ENCODE measurements at places on chromosomes 2 and 18.

DNA sequence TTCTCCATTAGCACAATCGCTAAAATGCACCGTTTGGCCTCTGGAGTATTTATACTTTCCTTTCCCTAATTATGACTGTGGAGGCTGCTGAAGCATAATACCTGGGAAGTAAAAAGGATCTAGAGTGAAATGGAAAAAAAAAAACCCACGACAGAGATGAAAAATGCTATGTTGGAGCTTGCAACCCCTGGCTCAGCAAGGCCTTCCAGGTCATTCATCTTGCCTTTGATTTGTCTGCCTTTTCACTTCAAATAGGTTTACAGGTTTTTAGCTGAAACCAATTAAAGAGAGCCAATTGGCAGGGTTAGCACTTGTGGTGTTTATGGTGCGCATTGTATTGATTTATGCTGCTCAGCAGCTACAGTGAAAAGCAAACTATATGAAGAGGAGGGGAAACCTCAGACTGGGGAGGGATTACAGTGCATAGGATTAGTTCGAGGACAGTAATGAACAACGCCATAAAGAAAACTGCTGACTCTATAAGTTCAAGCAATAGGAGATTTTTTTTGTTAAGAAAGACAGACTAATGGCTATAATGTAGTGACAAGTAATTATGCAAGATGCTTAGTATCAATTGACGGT, 347.9 kb downstream of the MEIS1 start:
- no peak for DNase-seq

GRCh38 chr18:55189972-55190371, 230.7 kb upstream of the CCDC68 start:
- no peak for DNase-seq

DNA sequence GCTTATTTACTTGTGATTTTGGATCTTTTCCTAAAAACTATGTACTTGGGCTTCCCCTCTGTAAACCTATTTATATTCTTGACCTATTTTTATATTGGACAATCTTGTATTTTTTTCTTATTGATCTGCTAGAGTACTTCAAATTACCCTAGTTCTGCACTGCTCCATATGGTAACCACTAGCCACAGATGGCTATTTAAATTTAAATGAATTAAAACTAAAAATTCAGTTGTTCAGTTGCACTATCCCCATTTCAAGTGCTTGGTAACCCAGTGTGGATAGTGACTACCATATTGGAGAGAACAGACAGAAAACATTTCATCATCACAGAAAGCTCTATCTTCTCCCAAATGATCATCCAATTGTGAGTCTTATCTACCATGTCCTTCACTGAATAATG, 74.3 kb downstream of the PDK1 start:
- DNase-seq, result no peak

GRCh38 chr18:76404345-76404831, 90.7 kb downstream of the ZNF516 start:
- DNase-seq, result no peak

DNA sequence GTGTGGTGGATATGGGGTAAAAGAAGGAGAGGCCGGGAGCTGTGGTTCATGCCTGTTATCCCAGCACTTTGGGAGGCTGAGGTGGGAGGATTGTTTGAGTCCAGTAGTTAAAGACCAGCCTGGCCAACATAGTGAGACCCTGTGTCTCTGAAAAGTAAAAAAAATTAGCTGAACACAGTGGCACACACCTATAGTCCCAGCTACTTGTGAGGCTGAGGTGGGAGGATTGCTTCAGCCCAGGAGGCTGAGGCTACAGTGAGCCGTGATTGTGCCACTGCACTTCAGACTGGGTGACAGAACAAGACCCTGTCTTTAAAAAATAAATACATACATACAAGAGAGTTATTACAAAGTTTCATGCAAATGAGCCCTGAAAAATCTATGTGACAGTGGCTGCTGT, 80.6 kb downstream of the SPTBN1 start:
- DNase-seq, result no peak

DNA sequence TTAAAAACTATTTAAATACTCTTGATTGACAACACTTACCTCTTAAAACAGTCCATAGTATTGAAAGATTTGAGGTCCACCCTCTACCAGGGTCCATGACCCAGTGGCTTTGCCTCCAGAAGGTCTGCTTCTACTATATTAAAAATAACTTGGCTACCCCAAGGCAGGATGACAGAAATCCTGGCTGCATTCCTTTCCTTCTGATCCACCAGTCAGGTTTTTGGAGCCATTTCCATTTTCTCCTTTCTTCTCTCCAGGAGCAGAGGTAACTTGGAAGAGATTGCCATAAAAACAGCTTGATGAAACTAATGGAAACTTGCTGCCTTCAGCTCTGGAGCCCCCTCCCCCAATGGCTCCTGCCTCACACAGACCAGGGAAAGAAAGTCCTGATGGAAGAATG, 2.6 kb upstream of the FAM171B start:
- no peak for DNase-seq

DNA sequence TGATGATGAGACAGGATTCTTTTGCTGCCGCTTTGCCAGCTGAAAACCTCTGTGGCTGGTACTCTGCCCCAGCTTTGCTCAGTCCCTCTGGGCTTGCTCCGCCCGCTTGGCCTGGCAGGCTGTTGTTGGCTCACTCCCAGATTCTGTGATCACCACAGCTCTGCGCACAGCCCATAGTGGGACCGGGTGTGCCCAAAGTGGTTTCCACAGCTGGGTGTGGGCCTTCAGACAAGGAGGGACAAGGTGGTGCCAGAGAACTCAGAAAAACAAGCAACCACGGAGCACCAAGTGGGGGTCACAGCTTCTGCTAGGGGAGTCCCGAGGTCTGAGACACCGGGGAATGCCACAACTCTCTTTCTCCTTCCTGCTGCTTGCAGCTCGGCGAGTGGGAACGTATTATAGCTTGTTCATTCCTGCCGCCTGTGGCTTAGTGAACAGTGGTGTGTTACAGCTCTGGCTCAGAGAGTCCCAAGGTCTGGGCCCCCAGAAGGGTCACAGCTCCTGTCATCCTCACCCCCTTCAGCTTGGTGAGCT, 9.2 kb upstream of the KYNU start:
- no peak for DNase-seq

- no peak for DNase-seq
These were observed 178.1 kb upstream of the CYP26B1 start for GRCh38 chr2:72325592-72326422.

GRCh38 chr2:161104054-161104553, 56.1 kb upstream of the TANK start:
- DNase-seq, result no peak
